ENCODE measurements at places on chromosomes 2 and 18. TPM values are rescaled to one million over a fixed set of nuclear protein-coding genes. Genes with fewer than 3 reads are reported as not detected.
A peak's percentile ranks its signal among the peaks of the same experiment; 100 is the strongest.

TUBA3D gene
- not detected for total RNA-seq

- H3K27me3 ChIP-seq: no peaks in the 10 kb centered on the region
- peak; percentile 19 for DNase-seq
- H3K4me3 ChIP-seq: no peak overlapping the region
- peaks cover 16% of the 10 kb centered on the region for H3K4me1 ChIP-seq
- H3K27ac ChIP-seq: no peak overlapping the region
Observed at GRCh38 chr2:85183076-85183475, 49.9 kb downstream of the TCF7L1 start.

MYCN gene
- not detected for total RNA-seq

DNA sequence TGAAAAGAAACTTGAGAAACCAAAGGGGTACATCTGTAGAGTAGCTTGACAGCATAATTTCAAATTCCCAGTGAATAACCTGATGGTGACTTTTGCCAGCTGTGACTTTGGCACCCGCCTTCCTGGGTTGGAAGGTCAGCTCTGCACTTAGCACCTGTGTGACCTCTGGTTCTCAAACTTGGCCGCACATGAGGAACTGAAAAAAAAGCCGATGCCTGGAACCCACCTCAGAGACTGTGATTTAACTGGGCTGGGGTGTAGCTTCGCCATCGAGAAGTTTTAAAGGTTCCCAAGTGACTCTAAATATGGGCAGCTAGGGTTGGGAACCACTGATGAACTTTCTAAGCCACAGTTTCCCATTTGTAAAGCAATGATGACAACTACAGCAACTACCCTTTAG lies 6.5 kb downstream of the EFEMP1 start:
- peaks cover 8% of the 10 kb centered on the region for H3K4me1 ChIP-seq
- no peak for DNase-seq
- H3K4me3 ChIP-seq: no peak overlapping the region
- H3K27me3 ChIP-seq: no peaks in the 10 kb centered on the region

GRCh38 chr2:20159411-20160070 lies 65.4 kb downstream of the SDC1 start:
- H3K27ac ChIP-seq: no peak overlapping the region
- H3K4me3 ChIP-seq: no peak overlapping the region
- H3K36me3 ChIP-seq: no peaks in the 10 kb centered on the region
- H3K4me1 ChIP-seq: peaks cover 2% of the 10 kb centered on the region

DNA sequence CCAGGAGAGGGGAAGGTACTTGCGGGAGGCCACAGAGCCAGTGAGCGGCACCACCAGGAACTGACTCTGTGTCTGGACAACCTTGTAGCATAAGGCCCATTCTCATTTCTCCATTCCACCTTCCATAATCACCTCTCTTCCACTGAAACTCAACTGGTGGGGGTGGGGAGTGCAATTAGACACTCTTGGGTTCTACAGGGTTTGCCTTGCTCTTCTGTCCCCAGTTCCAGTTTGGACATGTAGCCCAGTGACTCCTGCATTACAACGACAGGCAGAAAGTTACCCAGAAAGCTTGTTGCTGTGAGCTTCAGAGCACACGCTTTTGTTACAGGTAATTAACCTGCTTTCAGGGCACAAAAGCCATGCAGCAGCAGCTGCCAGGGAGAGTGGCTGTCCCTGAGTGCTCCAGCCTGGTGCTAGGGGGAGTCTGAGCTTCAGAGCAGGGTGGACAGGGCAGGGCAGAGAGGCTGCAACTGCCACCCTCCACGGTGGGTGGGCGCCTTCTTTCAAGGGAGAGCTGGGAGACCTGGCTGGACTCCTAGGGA lies 65.2 kb downstream of the COPS8 start:
- no peak overlapping the region for H3K27ac ChIP-seq
- no peaks in the 10 kb centered on the region for H3K27me3 ChIP-seq
- no peak overlapping the region for H3K4me3 ChIP-seq
- peaks cover 12% of the 10 kb centered on the region for H3K4me1 ChIP-seq
- no peak for DNase-seq
- H3K36me3 ChIP-seq: no peaks in the 10 kb centered on the region

DNA sequence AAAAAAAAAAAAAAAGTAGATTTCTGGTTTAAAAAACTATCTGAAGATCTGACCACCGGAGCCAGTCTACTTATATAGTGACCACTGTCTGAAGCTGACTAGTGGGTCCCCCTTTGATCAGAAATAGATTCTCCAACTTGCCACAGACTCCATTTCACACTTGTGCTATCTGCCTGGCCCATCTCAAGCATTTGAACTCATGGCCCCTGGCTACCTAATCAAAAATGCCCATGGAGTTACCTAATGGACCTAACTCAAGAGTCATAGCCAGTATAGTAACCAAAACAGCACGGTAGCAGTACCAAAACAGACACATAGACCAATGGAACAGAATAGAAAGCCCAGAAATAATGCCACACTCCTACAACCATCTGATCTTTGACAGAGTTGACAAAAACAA lies 17.0 kb upstream of the ATL2 start:
- no peaks in the 10 kb centered on the region for H3K36me3 ChIP-seq
- DNase-seq: no peak
- no peak overlapping the region for H3K4me3 ChIP-seq

GPR35 gene
- 0.28 TPM for total RNA-seq

GRCh38 chr18:68056936-68057335 lies 540.4 kb upstream of the DSEL start:
- no peak overlapping the region for H3K27ac ChIP-seq
- H3K27me3 ChIP-seq: no peaks in the 10 kb centered on the region
- H3K36me3 ChIP-seq: no peaks in the 10 kb centered on the region
- no peak overlapping the region for H3K4me3 ChIP-seq
- DNase-seq: peak; percentile 8

STON1 gene
- 5.7 TPM for total RNA-seq

TUBA4A gene
- total RNA-seq: 26.1 TPM

MARCHF4 gene
- total RNA-seq: 3.1 TPM

GRCh38 chr2:39483534-39483933 lies 46.4 kb upstream of the MAP4K3 start:
- peaks cover 9% of the 10 kb centered on the region for H3K4me1 ChIP-seq
- no peak overlapping the region for H3K4me3 ChIP-seq
- DNase-seq: peak; percentile 15
- H3K36me3 ChIP-seq: no peaks in the 10 kb centered on the region
- no peak overlapping the region for H3K27ac ChIP-seq

GRCh38 chr2:150020937-150021673 lies 433.5 kb upstream of the MMADHC start:
- no peak overlapping the region for H3K27ac ChIP-seq
- no peak for DNase-seq

ATP9B gene
- total RNA-seq: 11.5 TPM

TCF7L1 gene
- total RNA-seq: 0.72 TPM

DYNAP gene
- total RNA-seq: not detected

DES gene
- total RNA-seq: 4.3 TPM

FOXD4L1 gene
- not detected for total RNA-seq

GRCh38 chr2:171615069-171615468 lies 72.2 kb upstream of the DYNC1I2 start:
- no peaks in the 10 kb centered on the region for H3K36me3 ChIP-seq
- H3K4me3 ChIP-seq: no peak overlapping the region
- peaks cover 3% of the 10 kb centered on the region for H3K4me1 ChIP-seq
- peaks cover 9% of the 10 kb centered on the region for H3K27me3 ChIP-seq
- peak; percentile 27 for DNase-seq
- no peak overlapping the region for H3K27ac ChIP-seq

DNA sequence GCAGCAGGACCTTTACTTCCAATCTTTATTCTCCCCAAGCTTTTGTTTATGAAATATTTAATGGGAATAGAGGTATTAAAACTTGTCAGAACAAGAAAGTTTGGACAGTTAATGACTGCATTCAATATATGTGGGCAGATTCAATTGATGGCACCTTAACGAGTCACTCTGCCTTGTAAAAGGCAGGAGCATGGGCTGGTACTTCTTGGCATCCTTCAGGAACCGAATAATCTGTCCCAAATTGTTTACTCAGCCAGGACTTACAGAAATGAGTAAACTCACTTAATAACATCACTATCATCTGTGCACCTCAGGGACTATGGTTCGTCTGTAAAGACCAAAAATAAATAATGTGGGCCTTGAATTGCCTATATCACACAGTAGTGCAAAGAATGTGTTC lies 1280.3 kb upstream of the TMEFF2 start:
- no peak overlapping the region for H3K4me3 ChIP-seq
- no peak for DNase-seq
- H3K36me3 ChIP-seq: no peaks in the 10 kb centered on the region
- no peaks in the 10 kb centered on the region for H3K27me3 ChIP-seq
- no peaks in the 10 kb centered on the region for H3K4me1 ChIP-seq

DPYSL5 gene
- not detected for total RNA-seq

DNA sequence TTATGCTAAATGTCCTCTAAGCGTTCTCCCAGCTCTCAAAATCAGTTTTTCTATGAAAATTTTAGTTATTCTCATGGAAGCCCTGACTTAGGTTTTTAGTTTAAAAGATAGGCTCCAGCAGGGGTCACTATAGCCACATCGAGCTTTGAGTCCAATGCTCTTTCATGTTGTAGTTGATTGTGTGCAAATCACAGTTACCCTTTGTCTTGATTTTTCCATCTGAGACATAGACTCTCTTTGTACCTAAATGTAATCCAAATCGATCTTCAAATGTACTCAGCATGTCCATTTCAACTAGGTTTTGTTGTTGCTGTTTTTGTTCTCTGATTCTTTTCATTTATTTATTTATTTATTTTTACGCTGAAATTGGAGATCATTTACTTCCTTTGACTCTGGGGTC lies 26.4 kb upstream of the MSTN start:
- no peak overlapping the region for H3K27ac ChIP-seq
- H3K4me3 ChIP-seq: no peak overlapping the region
- peaks cover 2% of the 10 kb centered on the region for H3K27me3 ChIP-seq
- H3K36me3 ChIP-seq: no peaks in the 10 kb centered on the region
- H3K4me1 ChIP-seq: no peaks in the 10 kb centered on the region

DNA sequence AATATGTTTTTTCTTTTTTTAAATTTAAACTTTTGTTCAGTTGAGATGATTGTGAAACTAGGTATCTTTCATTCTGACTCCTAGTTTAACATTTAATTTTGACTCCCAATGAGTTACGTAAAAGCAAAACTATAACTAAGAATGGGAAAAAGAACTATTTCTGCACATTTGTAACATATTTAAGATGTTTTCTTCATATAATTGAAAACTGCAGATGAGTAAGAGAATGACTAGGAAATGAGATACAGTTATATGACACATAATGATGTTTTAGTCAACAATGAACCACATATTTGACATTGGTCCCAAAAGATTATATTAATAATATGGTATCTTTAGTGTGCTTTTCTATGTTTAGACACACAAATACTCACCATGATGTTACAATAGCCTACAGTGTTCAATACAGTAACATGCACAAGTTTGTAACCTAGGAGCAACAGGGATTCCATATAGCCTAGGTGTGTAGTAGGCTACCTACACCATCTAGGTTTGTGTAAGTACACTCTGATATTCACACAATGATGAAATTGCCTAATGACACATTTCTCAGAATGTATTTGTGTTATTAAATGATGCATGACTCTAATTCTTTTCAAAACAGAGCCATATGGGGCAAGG lies 12.6 kb downstream of the ERMN start:
- H3K36me3 ChIP-seq: peaks cover 6% of the 10 kb centered on the region
- H3K4me3 ChIP-seq: no peak overlapping the region

DNA sequence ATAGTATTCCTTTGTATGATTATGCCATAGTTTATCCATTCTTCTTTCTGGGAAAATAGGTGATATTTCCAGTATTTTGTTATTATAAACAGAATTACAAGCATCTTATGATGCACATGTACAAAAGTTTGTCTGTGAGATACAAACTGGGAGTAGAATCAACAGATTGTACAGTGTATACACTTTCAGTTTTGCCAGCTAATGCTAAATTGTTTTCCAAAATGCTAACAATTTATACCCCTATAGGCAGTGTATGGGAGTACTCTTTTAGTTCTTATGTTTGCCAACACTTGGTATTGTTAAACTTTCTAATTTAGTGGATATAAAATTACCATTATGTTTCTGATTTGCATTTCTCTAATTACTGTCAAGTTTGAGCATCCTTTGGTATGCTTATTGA lies 31.0 kb upstream of the TNFRSF11A start:
- no peak overlapping the region for H3K4me3 ChIP-seq
- H3K27ac ChIP-seq: no peak overlapping the region
- DNase-seq: no peak
- no peaks in the 10 kb centered on the region for H3K4me1 ChIP-seq
- peaks cover 5% of the 10 kb centered on the region for H3K36me3 ChIP-seq

DNA sequence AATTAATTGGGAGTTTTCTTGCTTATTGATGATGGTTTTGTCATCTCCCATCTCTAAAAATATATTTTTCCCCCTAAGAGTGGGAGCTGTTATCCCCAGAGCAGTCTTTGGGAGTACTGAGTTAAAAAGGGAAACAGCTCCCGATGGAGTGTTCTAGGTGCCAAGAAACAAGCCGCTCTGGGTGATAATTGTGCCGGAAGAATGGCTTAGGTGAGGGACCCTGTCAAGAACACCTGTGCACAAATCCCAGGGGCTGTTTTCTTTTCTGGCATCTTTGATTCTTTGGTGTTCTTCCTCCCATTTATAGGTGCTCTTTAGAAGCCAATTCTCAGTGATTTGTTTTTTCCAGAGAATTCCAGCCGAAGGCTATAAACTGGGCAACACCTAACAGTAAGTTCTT lies 1.4 kb upstream of the CAPN13 start:
- DNase-seq: no peak
- H3K4me3 ChIP-seq: no peak overlapping the region
- H3K27ac ChIP-seq: no peak overlapping the region
- no peaks in the 10 kb centered on the region for H3K36me3 ChIP-seq

ADGRF3 gene
- total RNA-seq: not detected

DNA sequence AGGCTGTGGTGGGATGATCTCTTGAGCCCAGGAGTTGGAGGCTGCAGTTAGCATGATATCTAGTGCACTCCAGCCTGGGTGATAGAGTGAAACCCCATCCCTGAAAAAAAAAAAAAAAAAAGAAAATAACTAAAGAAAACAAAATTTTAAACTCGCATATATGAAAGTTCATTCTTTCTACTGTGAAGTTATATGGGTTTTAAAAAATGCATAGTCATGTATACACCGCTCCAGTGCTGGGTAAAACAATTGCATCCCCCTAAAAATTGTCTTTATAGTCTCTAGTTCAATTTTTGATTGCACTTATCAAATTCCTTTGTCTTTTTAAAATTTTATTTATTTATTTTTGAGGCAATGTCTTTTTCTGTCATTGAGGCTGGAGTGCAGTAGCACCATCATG lies 65.0 kb upstream of the ACYP2 start:
- no peak overlapping the region for H3K4me3 ChIP-seq
- H3K27ac ChIP-seq: no peak overlapping the region
- H3K4me1 ChIP-seq: no peaks in the 10 kb centered on the region
- no peaks in the 10 kb centered on the region for H3K27me3 ChIP-seq

GAREM1 gene
- total RNA-seq: 2.3 TPM

TEKT4 gene
- total RNA-seq: not detected

CCDC93 gene
- total RNA-seq: 18.9 TPM
